CD4-positive, alpha-beta T cell treated with Interleukin-15 for 4 hours (primary cell): ENCODE measurements at places on chromosomes 4 and X.

DNA sequence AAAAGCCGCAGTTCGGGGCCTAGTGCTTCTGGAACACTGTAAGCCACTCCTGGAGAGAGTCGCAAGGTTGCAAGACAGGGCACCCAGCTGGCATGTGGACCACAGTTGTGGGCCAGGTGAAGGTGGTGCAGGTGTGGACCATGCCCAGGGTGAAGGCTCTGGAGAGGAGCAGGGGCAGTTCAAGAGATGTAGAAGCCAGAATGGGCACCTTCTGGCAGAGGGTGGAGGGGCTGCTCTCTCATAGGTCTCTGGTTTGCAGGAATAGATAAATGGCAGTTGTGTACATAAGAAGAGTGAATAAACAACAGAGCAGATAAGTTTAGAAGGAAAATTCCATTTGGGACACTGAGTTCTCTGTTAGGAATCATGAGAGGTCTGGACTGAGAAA lies 38.6 kb downstream of the TNIP3 start:
- no peak for DNase-seq

DNA sequence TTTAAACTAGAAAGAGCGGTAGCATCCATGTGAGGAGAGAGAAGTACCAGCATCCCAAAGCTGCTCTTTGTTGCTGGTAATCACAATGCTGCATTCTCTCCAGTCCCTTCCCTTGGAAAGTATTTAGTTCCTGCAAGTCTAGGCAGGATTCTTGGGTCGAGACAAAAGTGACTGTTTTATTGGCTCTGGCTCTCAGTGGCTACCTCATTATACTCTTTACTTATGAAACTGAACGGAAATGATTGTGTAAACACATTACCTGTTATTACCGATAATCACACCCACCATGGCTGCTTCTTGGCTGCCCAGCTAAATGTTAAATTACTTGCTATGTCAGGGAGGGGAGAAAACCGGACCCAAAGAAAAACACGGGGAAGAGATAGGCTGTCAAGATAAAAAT lies 26.2 kb downstream of the ATXN3L start:
- DNase-seq = no peak

GRCh38 chr4:124386163-124386562 lies 326.4 kb downstream of the ANKRD50 start:
- no peak for DNase-seq

GRCh38 chr4:154465085-154465484 lies 26.5 kb downstream of the DCHS2 start:
- no peak for DNase-seq

GRCh38 chrX:15681433-15681832 lies 16.8 kb upstream of the CLTRN start:
- no peak for DNase-seq

GRCh38 chr4:82747686-82748575 lies 50.7 kb downstream of the SCD5 start:
- DNase-seq = no peak

DNA sequence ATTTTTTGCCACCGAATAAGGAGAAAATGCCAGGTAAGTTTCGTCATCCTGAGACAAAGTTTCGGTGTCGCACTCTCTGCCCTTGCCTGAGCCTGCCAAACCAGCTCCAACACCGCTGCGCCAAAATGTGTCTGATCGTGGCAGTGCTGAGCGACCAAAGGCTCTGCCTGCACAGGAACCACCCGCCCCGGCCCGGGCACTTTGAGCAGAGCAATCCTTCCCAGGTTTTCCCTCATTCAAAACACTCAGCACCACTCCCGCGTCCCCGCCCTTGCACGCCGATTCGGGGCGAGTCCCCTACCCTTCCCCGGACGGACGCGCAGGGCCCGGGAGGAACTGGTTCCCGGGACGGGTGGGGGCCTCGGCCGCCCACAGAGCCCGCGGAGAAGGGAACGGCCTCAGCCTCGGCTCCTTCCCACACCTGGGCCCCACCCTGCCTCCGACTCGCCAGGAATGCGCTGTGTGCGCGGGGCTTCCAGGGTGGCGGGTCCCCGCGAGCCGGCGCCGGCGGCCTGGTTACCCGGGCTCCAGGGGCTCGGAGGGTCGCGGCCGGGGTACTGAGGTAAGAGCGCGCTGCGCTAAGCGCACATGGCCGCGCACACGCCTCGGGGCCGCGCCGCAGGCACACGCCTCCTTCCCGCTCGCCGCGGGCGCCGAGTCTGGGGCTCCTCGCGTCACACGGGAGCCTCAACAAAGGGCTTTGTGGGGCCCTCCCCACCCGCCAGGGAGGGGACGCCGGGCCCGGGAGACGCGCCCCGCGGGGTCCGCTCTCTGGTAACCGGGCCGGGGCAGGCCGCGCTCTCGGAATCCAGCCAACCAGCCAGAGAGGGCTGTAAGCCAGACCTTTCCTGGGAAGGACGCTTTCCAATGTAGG lies at the start of gene C4orf36:
Gene C4orf36 (minus strand): TSS at position 661 of the 874 bp plus-strand sequence. CDS start 902 bp downstream, outside the sequence.
- DNase-seq = no peak

DNA sequence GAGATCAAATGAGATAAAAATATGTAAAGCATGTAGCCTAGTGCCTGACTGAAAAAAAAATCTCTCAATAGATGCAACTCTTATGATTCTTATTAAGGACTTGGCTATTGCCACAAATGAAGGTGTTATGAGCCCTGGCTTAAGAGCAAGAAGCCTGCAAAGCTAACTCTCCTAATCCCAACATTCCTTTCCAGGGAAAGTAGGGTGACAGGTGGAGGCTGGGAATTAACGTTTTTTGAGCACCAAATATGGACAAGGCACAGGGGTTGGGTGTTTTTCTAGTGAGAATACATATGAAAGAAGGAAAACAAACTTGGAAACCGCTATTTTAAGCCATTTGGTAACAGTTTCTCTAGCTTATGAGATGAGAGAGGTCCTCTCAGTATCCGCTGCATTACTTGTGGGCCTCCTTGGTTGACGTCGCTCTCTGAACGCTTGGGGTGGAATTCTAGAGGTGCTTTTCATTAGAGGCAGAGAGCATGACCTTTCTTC lies 2.4 kb downstream of the RHOH start:
- peak; percentile 44 for DNase-seq

GRCh38 chr4:186144946-186145569 lies 40.6 kb downstream of the FAM149A start:
- DNase-seq = no peak

DNA sequence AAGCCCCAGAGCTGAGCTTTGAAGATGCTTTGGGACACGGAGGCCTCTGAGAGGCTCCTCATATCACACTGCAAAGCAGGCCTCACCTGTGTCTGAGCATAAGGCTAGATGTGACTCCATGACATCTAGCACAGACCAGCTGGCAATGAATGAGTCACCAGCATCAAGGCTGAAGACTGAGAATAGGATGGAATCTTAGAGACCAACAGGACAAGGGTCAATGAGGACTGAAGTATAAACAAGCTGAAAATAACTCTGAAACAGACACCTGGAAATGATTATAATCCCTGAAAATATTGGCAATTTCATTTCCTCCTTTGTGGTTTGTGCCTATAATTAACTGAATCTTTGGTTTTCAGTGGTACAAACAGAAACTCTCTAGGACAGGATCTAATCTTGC lies 87.1 kb upstream of the PRPS1 start:
- DNase-seq = no peak

- DNase-seq = no peak
Observed at GRCh38 chrX:19689170-19689779, 174.0 kb upstream of the MAP3K15 start.

DNA sequence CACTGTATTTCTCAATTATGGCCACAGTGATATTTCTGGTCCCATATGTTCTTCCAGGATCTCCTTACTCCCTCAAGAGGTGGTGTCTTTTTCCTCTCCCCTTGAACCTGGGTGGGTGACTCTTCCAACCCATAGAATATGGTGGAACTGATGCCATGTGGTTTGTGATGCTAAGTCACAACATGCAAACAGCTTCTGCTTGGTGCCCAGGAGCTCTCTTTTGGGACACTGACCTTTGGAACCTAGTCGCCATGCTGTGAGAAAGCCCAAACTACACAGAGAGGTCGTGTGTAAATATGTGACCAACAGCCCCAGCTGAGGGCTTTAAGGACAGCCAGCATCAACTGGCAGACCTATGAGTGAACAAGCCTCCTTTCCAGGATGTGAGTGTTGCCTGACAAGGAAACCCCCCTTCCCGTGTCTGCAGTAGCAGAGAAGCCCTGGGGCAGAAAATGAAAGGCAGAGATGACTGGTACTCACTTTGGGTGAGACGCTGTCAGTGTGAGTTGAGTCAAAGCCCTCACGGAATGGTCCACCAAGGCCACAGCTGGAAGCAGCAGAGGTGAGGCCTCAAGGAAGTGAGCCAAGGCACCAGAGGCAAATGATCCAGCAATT lies 223.4 kb downstream of the BCOR start:
- peak; percentile 39 for DNase-seq

DNA sequence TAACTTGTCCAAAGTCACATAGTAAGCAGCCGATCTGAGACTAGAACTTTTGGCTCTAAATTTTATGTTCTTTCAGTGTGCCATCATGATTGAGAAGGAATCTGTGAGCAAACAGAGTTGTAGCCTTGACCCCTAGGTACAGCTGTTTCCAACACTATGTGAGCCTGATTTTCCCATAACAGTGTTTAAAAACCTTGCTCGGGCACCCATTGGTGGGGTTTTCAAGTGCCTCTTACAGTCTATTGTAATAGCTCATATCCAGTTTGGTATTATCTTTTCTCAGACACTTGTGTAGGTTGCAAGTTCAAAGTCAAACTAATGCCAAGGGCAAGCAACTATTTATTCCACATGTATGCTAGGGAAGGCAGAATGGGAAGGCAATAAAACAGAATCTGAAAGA lies 467.9 kb downstream of the INPP4B start:
- no peak for DNase-seq

DNA sequence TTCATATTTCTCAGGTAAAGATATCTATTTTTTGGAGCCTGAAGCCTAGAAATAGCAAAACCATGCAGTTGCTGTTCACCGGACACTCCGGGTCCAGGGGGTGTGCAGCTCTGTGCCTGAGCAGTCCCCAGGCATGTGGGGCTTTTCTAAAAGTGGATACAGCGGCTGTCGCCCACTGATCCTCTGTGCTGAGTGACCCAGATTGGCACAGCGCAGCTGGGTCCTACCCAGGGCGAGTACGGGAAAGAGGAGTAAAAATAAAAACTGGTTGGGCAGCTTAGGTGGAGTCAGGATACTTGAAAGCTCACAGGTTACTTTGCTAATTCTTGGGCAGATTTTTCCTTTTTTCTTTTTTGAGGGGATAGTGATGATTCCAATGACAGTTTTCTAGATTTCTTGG lies 118.8 kb downstream of the UCHL1 start:
- no peak for DNase-seq

GRCh38 chrX:83535417-83536196 lies 27.5 kb downstream of the POU3F4 start:
- no peak for DNase-seq
